ENCODE measurements at places on chromosomes 1 and 21.
A peak's percentile ranks its signal among the peaks of the same experiment; 100 is the strongest.

- no peak for DNase-seq
Measured at GRCh38 chr1:97412166-97412565, 508.7 kb downstream of the DPYD start.

DNA sequence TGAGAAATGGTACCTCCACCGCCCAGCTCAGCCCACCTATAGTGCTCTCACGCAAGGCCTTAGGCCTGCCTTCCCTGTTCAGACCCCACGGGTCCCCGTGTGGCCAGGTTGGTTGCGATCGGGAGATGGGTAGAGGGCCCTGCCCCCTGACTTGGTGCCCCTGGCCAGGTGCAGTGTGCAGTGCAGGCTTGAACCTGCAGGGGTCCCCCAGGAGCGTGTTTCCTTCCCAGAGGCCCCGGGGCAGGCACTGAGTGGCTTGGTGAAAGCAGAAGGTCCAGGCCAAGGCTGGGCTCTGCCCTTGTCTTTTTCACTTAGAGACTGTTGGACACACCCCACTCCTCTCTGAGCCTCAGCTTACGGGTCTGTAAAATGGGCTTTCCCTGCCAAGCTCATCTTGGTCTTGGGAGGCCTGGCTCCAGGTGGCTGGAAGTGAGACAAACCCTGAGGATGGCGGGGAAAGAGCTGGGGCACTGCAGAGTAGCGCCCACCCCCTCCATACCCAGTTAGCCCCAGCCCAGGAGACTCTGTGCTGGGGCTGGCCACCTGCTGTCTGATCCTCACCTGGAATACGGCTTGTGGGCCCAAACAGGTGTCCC lies 9.3 kb upstream of the HES5 start:
- DNase-seq = no peak

DNA sequence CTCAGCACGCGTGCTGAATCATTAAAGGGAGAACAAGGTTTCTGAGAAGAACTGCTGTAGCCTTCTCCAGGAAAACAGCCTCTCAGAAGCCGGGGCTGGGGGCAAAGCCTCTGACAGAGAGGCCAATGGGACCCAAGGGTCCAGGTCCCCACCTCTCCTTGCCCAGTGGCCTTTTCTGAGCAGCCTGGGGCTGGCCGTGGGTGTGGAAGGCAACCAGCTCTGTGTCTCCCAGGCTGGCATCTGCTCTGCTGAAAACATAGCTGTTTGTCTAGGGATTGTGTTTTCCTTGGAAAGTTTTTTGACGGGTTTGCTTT lies 261.2 kb downstream of the NPHP4 start:
- no peak for DNase-seq

DNA sequence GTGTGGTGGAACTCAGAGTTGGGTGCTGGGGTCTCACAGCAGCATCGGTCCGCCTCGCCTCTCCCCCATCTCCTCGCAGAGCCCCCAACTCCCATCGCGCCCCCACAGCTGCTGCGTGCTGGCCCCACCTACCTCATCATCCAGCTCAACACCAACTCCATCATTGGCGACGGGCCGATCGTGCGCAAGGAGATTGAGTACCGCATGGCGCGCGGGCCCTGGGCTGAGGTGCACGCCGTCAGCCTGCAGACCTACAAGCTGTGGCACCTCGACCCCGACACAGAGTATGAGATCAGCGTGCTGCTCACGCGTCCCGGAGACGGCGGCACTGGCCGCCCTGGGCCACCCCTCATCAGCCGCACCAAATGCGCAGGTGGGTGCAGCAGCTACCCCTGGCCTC lies 24.2 kb downstream of the PTPRU start:
- DNase-seq = no peak

- DNase-seq = no peak
Measured at GRCh38 chr1:166152978-166153377, 13.8 kb downstream of the FAM78B start.

- no peak for DNase-seq
Measured at GRCh38 chr1:203331224-203331623, 19.7 kb downstream of the FMOD start.

GRCh38 chr1:180165509-180166435 lies 11.1 kb downstream of the QSOX1 start:
- no peak for DNase-seq

DNA sequence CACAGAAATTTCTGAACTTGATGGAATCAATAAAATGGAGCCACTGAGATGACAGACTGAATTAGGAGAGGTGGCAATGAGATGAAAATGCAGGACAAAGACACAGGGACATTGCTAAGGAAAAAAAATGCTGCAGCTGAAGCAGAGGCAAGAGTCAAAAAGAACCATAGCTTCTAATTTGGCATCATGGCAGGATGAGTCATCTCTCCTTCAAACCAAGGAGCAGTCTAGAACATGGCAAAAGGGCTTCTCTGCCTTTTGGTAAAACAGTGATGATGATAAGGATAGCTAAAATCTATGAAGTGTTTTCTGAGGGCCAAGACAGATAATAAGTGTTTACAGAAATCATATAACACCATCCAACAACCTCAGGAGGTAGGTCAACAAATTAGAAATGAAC lies 16.8 kb downstream of the SLC19A2 start:
- no peak for DNase-seq

GRCh38 chr1:228294717-228295116 lies 86.9 kb downstream of the OBSCN start:
- DNase-seq = no peak

- no peak for DNase-seq
Measured at GRCh38 chr1:84159533-84160240, 15.6 kb downstream of the PRKACB start.

DNA sequence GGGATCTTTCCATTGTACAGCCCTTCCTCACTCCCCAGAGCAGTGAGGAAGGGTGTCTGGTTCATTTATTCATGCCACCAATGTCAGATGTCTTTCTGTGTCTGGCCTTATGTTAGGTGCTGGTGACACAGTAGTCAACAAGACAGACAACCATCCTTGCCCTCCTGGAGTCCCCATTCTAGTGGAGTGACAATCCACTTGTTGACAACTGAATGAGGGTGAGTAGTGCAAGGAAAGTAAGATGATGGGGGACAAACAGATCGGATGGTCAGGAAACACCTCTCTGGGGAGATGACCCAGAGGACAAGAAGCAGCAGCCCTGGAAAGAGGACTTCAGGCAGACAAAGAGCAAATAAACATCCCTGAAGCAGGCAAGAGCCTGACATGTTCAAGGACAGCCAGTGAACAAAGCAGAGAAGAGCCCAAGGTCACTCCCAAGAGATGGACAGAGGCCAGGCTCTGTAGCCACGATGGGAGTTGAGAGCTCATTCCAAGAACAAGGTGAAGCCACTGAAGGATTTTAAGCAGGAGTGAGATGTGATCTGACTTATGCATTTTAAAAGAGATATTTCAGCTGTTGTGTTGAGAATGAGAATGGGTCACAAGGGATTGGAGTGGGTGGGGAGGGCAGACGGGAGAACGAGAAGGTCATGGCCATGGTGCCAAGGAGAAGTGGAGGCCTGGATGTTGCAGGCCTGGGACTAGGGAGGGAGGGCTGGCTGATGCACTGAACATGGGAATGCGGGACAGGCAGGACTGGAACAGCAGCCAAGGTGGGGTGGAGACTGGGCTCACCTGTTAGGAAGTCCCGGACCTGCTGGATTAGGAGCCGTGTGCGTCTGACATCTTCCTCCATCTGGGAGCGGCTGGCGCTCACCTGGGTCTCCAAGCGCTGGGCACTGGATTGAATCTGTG lies 30.2 kb downstream of the LAMB3 start:
- DNase-seq = no peak

GRCh38 chr1:223048026-223048425 lies 95.0 kb downstream of the TLR5 start:
- no peak for DNase-seq

- no peak for DNase-seq
Measured at GRCh38 chr21:25509862-25510261, 97.4 kb downstream of the MRPL39 start.

DNA sequence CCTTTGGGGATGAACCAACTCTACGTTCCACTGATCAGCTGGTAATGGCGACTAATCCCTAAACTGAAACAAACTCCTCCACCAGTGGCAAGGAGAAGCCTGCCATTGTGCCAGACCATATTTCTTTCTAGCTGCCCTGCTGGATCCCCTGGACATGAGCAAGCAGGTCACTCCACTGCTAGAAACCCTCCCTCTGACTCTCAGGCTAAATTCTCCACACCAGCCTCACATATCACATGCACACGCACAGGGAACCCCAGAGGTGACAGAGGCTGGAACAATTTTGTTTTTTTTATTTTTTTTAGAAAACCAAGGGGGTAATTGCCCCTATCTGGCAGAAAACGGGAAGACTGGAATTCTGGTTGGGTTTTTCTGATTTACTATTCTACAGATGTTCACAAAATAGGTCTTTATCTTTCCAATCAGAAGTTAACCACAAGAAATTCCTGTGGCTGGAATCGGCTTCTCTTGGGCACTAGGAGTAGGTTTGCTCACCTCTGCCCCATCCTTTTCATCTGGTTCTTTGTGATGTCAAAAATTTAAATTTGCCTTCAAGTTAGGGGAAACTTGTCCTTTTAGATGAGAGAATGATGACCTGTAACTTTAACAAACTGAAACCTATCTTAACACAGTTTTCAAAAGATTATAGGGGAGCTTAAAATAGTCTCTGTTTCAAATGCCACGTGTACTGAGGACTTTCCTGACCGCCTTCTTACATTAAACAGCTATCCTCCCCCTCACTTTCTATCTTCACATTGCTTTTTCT lies 258.1 kb downstream of the SDCCAG8 start:
- no peak for DNase-seq

- no peak for DNase-seq
Measured at GRCh38 chr21:43687566-43688399, 28.4 kb downstream of the RRP1B start.

GRCh38 chr1:153342178-153342577 lies 6.5 kb downstream of the PGLYRP4 start:
- no peak for DNase-seq

GRCh38 chr1:228963795-228964177 lies 228.5 kb downstream of the RHOU start:
- no peak for DNase-seq

DNA sequence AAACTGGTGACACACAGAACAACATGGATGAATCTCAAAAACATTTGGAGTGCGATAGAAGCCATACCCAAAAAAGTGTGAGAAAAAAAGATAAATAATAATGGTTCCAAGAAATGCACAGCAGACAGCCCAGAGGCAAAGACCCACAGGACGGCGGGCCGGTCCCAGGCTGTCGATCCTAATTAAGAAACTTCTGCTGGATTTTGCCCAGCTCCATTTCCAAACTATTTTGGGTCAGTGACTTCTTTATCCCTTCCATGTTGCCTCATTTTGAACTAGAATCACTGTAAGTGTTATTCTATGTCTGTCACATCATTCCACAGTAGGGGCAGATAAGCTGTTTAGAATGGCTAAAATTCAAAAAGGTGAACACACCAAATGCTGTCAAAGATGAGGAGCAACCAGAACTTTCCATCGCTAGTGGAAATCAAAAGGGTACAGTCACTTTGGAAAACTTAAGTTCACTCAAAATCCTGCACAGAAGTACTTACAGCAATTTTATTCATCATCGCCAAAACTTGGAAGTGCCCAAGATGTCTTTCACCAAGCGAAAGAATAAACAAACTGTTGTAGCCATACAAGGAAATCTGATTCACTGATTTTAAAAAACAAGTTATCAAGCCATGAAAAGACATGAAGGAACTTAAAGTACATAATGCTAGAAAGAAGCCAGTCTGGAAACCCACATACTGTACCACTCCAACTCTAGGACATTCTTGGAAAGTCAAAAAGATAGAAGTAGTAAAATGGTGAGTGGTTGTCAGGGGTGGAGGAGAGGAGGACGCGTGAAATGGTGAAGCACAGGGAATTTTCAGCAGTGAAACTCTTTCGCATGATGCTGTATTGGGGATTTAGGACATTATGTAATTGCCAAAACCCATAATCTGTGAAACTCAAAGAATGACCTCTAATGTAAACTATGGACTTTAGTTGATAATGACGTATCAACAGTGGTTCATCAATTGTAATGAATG lies 7.5 kb downstream of the NBPF1 start:
- peak; percentile 71 for DNase-seq

GRCh38 chr1:182087719-182088350 lies 26.3 kb upstream of the ZNF648 start:
- no peak for DNase-seq

DNA sequence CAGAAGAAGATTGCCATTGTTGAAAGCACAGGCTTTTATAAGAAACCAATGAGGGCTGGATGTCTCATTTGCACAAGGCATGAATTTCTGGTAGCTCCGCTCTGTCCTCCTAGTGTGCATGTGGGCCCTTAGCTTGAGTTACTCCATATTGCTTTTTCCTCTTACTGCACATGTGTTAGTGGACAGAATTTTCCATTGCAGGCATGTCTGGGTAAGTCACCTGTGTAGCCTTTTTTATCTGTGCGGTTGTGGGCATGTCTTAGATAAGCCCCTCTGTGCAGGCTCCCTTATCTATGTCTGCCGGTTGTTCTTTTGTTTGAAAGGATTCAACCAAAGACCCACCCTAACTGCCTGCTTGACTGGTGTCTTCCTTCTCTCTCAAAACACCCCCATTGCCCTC lies 7.2 kb upstream of the CLCA1 start:
- DNase-seq = no peak

GRCh38 chr1:44251989-44252671 lies 38.9 kb downstream of the DMAP1 start:
- DNase-seq = no peak

GRCh38 chr1:155890251-155890650 lies 20.9 kb downstream of the RIT1 start:
- DNase-seq = no peak

- DNase-seq = no peak
Measured at GRCh38 chr21:25790878-25791204, 56.1 kb downstream of the GABPA start.

- no peak for DNase-seq
Measured at GRCh38 chr1:232422898-232423297, 207.0 kb downstream of the SIPA1L2 start.

DNA sequence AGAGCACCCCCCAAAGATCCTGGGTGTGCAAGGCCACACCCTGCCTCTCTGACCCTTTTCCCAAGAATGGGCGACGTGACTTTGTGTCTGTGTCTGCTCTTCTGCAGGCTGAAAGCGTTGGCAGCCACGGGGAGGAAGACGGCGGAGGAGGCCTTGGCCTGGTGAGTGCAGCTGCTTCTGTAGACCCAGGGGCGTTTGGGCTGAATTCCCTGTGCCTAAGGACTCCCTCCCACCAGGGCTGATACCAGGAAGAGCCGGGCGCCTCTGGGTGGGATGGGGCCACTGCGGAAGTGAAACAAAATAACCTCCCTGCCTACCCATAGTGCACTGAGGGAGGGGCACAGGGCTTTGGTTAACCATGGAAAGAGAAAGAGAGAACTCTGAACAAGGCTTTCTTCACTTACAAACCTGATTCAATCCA lies 2.5 kb downstream of the UBASH3A start:
- DNase-seq = no peak

DNA sequence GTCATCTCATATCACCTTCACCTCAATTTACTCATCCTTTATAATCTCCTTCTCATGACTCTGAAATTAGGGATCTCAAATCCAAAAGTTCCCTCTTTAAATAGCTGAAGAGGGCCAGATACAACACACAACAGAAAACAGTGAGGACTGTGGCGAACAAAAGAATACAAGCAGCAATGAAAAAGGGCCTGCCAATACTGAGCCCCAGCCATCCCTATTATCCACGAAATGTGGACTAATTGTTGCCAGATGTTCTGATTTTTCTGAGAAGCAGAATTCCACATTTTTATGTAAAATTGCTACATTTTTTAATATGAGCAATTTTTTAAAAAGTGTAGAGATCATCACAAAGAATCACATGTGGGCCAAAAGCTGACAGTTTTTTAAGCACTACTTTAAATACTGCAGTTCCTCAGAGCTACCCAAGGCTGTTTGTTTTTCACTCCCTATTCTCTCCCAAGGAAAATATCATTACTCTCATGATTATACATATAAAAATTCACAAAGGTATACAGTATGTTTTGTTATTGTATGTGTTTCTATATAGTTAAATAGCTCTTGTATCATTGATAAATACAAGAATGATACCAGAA lies 90.0 kb downstream of the ASH1L start:
- no peak for DNase-seq
